Activated T-cell treated with anti-CD3 and anti-CD28 coated beads for 48 hours (primary cell): ENCODE measurements at places on chromosomes 7 and 10.

DNA sequence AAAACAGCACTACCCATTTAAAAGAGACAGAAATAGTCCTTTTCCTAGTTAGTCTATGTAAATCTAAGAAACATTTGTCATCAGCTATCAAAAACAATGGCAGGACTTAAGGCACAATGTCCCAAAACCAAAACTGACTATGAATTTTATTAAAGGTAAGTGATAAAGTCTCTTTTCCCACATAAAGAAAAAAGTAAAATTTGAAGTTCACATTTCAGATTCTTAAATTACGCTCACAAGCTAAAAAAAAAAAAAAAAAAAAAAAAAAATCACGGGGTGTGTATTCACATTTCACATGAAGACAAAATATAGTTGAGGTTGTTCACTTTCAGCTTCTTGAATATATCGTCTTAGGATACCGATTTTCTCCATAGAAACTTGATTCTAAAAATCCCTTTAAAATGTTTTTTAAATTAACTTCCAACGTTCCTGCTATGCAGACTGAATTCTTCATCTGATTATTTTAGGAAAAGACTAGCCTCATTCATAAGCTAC is 1.6 kb downstream of the P4HA1 start:
- DNase-seq = no peak

GRCh38 chr7:105699568-105700236 is 118.4 kb upstream of the EFCAB10 start:
- DNase-seq = no peak

GRCh38 chr7:95427914-95428516 is 6.8 kb downstream of the PON2 start:
- DNase-seq = no peak

GRCh38 chr10:99768556-99768955 is 13.9 kb upstream of the ABCC2 start:
- no peak for DNase-seq

DNA sequence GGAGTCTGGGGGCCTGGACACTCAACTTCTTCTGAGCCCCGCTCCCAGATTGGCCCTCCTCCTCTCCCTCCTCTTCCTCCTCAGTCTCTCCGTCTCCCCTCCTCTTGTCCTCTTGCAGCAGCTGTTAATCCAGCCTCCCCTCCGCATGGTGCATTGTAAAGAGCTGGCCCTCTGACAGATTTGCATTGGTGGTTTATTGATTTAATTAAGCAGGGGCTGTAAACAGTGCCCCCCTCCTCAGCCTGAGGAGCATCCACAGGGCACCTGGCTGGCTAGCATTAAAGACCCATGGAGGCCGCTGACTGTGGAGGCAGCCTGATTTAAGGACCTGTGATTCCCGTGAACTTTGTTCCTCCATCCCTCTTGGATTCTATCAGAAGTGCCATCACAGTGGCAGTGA is 28.9 kb upstream of the PCBD1 start:
- no peak for DNase-seq

DNA sequence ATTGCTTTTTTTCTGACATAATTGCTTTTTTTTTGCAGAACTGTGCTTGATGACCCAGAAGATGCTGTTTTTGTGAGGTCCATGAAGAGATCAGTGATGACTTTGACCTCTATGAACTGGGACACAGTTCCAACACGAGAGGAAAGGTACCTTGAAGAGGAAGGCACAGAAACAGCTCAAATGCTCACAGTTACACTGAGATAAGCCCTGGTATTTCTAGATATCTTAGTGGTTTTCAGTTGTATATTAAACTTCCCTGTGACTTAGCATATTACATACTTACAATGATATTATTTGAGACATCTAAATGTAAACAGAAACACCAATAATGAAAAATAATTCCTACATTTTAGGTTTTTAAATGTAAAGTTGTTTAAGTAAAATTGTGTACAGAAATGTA is 54.7 kb downstream of the LRRC72 start:
- DNase-seq = no peak

DNA sequence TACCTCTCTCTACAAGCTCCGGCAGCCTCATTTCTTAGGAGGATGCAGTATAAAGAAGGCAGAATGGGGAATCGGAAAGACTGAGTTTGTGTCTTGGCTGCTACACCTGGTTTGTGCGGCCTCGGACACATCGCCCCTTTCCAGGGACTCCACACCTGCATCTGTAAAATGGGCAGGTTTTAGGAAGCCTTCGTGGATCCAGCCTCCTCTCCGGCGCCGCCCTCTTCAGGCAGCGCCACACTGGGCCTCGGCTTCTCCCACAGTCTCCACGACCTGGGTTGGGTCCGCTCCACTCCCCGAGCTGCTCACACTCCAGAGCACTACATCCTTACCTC is 341 bp downstream of the GOT1 start:
- DNase-seq = no peak

- DNase-seq = no peak
Measured at GRCh38 chr7:147363101-147363500, 1227.5 kb upstream of the C7orf33 start.

DNA sequence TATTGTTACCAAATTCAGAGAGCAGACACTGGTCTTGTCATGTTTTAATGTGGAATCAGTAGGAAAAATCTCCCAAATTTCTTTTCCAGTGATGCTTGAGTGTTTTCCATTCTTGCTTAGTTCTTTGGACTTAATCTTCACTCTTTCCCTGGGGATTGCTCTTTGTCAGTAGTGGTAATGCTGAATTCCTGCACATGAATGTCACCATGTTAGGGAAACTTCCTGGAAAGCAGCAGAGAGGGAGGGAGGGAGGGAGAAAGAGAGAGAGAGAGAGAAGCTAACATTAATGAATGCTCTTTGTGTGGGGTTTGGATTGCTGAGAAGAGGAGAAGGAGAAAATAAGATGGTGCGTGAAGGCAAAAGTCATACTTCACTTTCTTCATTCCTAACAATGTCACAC is 295.3 kb upstream of the COBL start:
- DNase-seq = no peak

DNA sequence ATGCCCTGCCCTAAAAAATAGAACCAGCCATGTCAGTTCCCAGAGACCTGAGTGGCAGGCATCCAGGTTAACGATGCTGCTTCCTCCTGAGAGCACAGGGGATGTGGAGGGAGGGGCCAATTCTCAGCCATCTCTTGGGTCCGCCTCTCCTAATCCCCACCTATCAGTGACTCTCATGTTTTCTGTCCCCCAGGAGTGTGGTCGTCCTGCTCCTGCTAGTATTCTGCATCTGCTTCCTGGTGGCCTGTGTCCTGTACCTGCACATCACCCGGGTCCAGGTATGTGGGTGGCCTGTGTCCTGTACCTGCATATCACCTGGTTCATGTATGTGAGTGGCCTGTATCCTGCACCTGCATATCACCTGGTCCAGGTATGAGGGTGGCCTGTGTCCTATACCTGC is 105.3 kb downstream of the ADCY1 start:
- no peak for DNase-seq

DNA sequence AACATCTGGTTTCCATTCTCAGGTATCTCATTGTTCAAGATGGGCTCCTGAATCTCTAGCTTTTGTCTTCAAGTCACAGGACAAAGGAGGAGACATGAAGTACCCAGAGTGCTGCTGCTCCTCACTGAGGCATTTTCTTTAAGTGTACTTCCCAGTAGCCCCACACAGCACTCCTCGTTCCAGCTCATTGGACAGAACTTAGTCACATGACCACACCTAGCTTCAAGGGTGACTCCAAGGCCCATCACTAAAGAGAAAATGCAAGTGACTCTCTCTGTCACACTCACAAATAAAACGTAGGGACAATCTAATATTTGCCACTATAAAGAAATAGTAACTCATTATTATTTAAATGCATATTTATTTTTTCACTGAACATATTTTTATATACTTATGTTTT is 58.3 kb upstream of the NEUROD6 start:
- DNase-seq = no peak

DNA sequence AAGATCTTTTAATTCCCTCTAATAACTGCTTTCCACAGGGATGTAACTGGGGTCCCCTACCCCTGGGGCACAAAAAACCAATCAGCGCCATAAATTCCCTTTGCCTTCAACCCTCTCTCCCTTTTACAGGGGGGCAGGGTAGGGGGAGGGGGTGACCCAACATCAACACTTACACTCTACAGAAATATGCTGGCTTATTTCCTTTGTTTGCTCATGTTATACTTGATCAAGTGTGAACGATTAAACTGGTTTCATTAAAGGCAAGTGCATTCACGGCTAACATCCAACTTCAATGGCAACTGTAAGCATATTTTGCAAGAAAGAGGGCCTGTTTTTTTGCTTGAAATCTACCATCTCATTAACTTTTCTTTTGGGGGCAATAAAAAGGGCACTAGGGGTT is 2.9 kb downstream of the CTBP2 start:
- DNase-seq = no peak

DNA sequence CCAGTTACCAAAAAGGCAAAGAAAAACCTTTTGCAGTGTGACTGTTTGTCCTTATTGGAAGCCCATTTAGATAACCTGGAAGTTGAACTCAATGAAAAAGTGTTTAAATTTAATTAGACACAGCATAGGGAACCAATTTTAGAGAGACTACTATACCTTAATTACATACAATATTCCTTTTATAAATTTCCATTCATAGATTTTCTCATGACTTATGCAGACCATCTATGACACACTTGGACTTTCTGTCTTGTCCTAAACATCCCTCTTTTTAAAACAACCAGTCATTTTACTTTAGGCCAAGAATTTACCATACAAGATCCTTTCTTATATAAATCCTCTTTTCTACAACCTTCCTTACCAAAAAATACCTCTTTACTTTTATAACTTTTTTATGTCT is 61.6 kb downstream of the MTURN start:
- no peak for DNase-seq

- DNase-seq = no peak
Measured at GRCh38 chr7:100825215-100825671, 2.1 kb downstream of the EPHB4 start.

DNA sequence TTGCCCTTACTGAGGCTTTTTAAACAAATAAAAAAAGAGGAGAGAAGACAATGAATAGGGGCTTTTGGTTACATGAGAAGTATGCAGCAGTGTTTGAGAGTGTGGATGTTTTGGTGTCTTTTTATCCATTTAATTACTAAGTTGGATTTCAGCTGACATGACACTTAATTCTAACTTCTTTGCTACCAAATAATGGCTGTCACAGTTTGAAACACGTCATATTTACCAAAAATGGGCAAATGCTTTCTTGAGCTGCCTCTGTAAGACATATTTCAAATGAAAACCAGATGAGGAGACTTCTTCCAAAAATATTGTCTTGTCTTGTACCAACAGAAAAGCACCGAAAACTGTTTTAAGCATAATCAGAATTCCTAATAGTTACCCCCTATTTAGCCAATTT is 4.0 kb downstream of the ABCB4 start:
- no peak for DNase-seq

DNA sequence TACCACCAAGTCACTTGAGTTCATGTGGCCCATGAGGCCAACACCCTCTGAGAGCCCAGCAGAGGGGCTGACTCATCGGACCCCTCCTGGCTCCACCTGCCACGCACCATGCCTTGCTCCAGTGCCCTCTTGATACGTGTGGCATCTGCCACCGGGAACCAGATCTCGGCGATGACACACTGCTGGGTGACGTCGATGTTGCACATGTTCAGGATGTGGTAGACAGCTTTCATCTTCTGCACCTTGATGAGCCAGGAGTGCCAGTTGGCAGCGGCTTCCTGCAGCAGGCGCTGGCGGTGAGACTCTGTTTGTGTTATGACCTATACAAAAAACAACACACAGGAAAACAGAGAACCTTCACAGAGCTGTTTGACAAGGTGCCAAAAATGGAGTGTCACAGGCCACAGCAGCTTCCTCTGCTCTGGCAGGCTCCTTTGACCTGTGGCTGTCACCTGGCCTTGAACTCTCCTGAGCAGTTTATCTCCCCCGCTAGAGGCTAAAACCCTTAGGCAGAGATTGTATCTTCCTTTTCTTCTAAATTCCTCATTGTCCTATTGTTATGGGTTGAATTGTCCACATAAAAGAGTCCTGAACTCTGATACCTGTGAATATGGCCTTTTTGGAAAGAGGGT is 45.2 kb upstream of the TMEM213 start:
- DNase-seq = peak; percentile 78

GRCh38 chr7:17234030-17234397 is 64.4 kb upstream of the AHR start:
- DNase-seq = peak; percentile 14

DNA sequence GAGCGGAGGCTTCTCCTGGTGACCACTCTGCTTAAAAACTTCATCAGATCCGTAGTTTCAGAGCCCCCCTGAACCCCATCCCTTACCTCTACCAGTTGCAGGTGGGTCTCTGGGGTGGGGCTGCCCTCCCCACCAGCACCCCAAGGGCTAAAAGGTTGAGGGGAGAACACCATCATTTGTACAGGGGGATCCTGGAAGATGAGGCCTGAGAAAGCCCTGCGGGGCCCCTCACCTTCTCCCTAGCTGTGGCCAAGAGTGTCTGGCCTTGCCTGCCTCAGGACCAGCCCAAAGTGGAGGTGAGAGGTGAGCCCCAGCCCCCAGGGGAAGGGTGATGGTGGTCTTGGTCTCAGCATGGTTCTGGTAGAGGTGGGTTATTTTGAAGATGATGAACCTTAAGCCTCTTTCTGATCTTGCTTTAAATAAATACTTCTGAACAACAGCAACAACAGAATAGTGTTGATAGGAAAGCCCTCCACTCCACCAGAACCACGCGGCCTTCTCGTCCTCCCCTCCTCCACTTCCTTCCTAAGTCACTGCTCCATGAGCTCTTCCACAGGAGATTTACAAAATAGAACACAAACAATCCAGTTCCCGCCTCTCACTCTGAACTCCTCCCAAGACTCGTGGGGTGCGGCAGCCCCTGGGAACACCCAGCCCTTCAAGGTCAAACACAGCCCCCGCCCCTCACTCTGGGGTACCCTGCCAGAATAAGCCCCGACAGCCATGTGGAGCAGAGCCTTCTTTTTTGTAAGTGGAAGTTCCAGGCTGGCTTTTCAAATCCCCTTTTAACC is 169.1 kb downstream of the EGFR start:
- DNase-seq = no peak

DNA sequence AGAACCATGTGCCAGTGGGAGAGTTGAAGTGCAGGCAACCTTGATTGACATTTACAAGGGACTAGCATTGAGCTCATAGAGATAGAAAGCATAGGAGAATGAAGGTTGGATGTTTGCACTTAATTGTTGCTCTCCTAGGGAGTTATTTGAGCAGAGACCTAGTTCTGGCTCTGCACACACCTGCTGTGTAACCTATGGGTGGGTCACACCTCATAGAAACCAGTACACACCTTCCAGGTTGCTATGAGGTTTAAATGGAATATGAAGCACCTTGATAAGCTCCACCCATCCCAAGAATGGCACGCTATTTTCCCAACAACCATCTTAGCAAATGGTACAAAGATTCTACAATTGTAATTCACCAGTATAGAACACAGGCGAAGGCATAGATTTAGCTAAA is 86.2 kb upstream of the AOAH start:
- DNase-seq = no peak

DNA sequence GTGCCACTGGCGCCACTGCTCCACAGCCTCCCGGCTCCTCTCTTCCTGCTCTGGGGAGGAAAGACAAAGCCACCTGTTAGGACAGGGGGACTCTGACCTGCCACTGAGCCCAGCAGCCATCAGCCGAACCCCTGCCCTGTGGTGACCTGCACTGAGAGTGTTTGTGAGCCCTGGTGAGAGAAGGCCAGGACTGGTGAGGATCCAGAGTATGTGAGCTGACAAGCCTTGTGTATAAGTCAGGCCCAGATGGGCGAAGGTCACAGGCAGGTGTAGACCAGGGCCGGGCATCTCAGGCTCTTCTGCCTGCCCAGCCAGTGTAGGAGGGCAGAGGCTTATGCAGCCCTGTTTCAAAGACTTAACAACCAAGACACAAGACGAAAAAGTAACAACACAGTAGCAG is 12.0 kb downstream of the UCMA start:
- no peak for DNase-seq

GRCh38 chr10:77348082-77348481 is 289.5 kb downstream of the KCNMA1 start:
- no peak for DNase-seq
